ENCODE measurements at places on chromosomes 4 and X.

DNA sequence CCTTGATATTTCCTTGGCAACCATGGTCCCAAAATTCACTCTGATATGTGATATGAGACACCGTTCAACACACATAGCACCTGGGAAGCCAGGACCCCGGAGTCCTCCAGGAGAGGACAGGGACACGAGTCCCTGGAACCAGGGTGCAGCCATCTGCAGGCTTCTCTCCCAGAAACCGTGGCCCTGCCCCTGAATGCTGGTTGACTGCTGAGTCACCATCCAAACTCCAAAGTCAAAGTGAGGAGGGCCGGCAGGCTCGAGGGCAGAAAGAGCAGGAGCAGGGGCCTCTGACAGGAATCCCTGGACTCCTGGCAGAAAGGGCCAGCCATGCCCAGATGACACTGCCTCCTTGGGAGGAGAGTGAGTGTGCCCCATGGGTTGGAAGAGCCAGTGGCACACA, 6.9 kb upstream of the PNMA6A start:
- no peak for DNase-seq

DNA sequence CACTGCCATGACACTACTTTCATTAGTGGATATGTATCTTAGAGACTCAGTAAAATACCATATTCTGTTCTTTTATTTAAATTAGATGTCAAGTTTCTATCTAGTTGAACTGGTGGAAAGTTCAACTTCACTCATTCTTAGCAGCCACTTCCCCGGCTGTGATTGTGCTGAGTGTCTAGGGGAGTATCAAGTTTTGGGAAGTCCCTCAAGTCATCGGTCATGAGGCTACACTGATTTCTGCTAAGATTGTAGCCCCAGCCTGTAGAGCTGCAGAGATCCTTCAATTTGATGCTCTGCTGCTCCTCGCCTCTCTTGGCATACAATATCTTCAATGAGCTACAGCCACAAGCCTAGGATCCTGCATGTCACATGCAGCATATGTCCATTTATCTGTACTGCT, 53.9 kb downstream of the DMP1 start:
- DNase-seq, result no peak

DNA sequence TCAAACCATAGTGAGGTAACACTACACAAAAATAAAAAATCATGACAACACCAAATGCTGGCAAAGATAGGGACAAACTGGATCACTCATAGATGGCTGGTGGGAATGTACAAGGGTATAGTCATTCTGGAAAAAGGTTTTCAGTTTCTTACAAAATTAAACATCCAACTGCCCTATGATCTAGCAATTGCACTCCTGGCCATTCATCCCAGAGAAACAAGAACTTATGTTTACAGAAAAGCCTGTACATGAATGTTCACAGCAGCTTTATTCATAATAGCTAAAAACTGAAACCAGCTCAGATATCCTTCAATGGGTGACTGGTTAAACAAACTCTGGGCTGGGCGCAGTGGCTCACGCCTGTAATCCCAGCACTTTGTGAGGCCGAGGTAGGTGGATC, 43.3 kb downstream of the NYX start:
- DNase-seq, result no peak

- DNase-seq, result no peak
Observed at GRCh38 chr4:161356351-161356750, 807.4 kb downstream of the FSTL5 start.

Data from activated CD4-positive, alpha-beta T cell treated with anti-CD3 and anti-CD28 coated beads, Interleukin-2, amount 50 U/mL, for 1 hour (primary cell).